ENCODE measurements at places on chromosomes 2 and 18. TPM values are rescaled to one million over a fixed set of nuclear protein-coding genes. Genes with fewer than 3 reads are reported as not detected.

DNA sequence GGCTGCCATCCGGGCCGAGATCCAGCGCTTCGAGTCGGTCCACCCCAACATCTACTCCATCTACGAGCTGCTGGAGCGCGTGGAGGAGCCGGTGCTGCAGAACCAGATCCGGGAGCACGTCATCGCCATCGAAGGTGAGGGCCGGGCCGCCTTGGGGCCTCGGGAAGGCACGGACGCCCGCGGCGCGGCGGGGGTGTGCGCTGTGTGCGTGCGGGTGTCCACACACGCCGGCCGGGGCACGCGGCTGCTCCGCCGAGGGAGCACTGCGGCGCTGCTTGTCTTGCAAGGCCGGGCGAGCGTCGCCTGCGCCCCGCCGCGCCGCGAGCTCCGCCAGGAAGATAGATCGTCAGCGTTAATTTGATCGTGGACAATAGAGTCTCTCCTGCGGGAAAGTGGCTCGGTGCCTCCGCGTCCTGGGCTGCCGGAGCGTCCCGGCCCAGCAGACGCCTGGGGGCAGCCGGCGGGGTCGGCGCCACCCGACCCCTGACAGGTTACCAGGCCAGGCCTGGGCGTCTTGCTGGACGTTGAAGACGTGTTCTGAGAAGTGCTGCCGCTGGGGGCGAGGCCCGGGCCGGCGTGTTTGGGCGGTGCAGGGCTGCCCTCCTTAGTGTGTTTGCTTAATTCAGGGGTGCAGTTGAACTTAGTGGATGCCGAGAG is 1.0 kb downstream of the AGAP1 start:
- no peak for DNase-seq

GRCh38 chr2:60355849-60356261 is 197.6 kb downstream of the BCL11A start:
- no peak for DNase-seq

- DNase-seq = peak; percentile 90
Observed at GRCh38 chr18:55779691-55780585, 191.9 kb upstream of the TCF4 start.

DNA sequence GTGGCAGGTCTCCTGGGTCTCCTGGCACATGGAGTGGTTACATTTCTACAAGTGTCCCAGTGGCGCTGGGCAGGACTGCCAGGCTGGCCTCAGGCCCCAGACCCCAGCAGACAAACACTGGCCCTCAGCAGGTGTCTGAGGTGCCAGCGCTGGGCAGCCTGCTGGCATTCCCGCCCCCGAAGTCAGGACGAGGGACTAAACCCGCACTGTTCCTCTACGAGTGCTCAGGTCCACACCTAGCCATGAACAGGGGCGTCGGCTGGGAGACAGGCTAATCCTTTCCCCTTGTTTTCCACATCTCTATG is 12.8 kb downstream of the SNED1 start:
- DNase-seq = peak; percentile 9

DNA sequence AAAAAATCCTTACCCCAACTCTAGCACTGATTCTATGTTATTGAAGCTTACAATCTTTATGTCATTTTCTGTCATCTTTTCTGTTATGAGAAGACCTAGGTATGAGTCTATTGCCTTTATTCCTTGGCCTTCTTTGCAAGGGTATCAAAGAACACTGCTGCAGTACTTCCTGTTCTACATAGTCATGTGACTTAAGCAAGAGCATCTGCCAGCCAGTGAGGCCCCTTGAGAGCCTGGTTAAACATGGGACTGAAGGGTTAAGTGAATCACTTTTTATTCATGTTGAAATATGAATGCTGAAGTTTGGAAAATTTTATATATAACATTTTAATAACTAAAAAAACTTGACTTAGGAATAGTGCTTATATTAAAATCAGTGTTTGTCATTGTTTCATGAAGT is 844 bp upstream of the CPS1 start:
- no peak for DNase-seq

DNA sequence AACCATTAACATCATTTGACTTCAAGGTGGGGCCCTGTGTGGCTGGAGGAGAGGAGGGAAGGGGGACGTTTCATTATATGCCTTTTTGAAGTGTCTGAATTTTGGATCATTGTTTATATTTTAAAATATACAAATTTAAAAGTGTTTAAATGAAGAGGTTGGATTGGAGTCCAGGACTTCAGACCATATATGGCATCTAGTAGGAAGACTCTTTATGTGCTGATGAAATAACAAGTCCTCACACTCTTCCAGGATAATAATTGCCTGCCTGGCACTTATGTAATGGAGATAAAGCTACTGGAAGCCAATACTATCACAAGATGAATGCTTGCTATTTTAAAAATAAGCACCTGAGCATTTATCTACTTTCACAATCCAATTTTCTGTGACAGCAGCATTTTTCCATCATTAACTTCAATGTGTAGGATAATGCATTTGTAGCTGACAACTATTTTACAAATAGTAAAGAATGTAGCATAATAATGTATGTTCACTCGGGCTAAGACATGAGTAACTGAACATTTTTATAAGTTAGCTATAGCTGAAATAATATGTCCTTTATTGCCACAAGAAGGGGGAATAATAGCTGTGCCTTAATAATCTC is 188.4 kb downstream of the MTCL1 start:
- no peak for DNase-seq

- DNase-seq = no peak
Observed at GRCh38 chr2:181742361-181742760, 62.0 kb upstream of the NEUROD1 start.

- DNase-seq = no peak
Observed at GRCh38 chr18:61612517-61612916, 279.3 kb downstream of the CDH20 start.

DNA sequence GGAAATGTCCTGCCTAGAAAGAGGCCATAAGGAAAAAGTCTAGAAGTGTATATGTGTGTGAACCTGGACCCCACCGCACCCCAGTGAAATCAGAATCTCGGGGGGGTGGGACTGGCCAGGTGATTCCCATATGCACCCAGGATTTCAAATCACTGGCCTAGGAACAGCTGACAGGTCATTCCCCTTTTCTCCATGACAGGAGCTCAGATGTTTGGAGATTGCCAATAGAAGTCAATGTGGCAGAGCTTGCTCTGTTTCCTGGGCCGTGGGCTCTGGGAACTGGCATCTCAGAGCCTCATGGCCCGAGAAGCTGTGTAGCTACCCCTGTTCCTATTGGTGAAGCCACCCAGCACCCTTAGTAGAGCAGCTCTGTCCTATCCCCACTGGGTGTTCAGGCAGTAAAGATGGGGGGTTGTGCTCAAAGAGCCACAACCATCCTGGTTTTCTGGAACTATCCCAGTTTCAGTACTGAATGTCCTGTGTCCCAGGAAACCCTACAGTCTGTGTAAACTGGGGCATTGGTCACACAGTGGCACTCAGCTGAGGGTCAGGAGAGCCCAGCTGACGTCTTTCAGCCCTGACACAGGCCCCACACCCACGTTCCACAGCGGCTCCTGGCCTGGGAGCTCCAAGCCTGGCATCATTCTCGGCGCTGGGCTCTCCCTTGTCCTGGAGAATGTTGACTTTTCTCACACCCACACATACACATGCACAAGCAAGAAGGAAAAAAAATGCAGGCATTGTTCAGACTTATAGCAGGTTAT is 18.9 kb downstream of the GNLY start:
- DNase-seq = peak; percentile 89

DNA sequence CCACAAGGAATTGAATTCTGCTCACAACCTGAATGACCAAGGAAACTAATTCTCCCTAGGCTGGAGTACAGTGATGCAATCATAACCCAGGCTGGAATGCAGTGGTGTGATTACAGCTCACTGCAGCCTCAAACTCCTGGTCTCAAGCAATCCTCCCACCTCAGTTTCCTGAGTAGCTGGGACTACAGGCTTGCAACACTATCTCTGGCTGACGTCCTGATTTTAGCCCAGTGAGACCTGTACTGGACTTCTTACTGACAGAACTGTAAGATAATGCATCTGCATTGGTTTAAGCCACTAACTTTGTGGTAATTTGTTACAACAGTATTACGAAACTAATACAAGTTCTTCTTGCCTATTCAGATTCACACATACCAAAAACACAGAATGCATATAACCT is 9.5 kb upstream of the KDSR start:
- DNase-seq = no peak

DNA sequence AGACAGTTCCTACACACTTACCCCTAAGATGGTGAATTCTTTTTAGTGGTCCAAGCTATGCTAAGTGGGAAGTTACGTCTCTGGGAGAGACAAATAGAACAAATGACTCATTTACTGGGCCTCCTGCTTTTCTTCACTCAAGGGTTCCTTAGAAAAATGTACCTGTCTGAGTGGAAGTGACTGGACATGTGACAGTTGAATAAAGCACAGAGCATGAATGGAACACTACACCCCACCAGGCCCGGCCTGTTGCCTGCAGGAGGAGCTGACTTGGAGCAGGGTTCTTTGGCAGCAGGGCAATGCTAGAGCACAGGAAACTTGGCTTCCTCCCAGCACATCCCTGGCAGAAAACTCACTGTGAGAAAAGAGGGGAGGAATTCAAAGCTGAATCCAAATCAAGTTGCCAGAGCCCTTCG is 451.0 kb upstream of the SETBP1 start:
- peak; percentile 28 for DNase-seq

DNA sequence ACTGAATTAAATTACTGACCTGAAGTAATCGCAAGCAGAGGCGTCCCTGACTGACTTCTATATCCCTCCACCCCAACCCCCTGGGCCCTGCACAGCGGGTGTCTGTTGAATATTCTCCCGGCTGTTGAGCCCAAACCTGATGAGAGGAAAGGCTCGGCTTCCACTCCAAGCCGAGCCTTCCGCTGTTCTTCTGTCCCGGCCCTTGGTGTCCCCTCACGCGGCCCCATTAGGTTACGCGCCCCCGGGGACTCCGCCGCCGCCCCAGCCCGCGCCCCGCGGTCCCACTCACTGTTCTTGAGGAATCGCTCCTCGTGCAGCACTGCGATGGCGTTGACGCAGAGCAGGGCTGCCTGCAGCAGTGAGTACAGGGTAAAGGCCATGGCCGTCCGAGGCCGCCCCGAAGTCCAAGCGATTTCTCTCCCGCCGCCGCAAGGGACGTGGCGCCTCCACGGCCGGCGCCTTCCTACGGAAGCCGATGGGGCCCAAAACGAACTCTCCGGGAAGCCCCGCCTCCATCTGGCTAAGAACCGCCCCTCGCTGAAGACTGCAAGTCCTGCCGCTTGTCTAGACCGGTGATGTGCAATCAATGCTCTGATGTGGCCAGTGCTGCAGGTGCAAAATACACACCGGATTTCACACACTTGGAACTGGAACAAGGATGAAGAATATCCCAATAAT is at the start of gene IER3IP1:
Gene IER3IP1 (minus strand): TSS at position 467 of the 678 bp plus-strand sequence. CDS start 87 bp downstream, at position 380.
- DNase-seq = peak; percentile 97

LBX2 gene
- total RNA-seq = not detected

CPLX4 gene
- not detected for total RNA-seq

NOL4 gene
- total RNA-seq = not detected

AGXT gene
- total RNA-seq = not detected

Measured in lower leg skin (tissue), 4 donors.